ENCODE measurements at places on chromosomes 7 and 10. TPM values are rescaled to one million over a fixed set of nuclear protein-coding genes. Genes with fewer than 3 reads are reported as not detected.

- no peak for DNase-seq
These were observed 129.0 kb downstream of the INHBA start for GRCh38 chr7:41573862-41574261.

- no peak for DNase-seq
These were observed 570 bp downstream of the TBC1D12 start for GRCh38 chr10:94402843-94403379.

- no peak for DNase-seq
These were observed 306.2 kb downstream of the CCSER2 start for GRCh38 chr10:84634636-84635035.

DNA sequence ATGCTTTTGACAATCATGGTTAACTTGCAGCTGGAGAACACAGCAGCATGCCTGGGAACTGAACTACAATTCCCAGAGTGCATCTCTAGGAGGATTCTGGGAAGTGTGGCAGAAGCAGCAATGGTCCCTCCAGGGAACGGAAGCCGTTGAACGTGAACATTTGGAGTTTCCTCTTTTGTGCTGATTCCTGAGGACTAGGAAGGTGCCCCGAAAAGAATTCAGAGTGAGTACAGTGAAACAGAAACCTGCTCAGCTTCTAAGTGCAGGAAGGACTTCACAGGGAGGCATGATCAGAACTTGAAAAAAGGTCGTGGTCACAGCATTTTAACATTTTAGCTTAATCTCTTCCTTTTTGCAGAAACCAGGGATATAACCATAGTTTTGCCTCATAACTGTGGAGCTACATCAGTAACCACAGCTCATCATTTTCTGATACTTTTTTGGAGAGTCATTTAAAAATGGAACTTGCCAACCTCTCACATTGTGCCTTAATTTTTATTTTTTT, at the start of gene NUDT13:
NUDT13 (plus strand) TSS at position 111 of the 505 bp plus-strand sequence. CDS start 3,911 bp downstream, outside the sequence.
- peak; percentile 88 for DNase-seq

- DNase-seq, result no peak
These were observed 199.0 kb downstream of the EMX2 start for GRCh38 chr10:117741524-117741923.

GRCh38 chr10:69413221-69413865, 3.4 kb downstream of the TACR2 start:
- DNase-seq, result peak; percentile 90

DNA sequence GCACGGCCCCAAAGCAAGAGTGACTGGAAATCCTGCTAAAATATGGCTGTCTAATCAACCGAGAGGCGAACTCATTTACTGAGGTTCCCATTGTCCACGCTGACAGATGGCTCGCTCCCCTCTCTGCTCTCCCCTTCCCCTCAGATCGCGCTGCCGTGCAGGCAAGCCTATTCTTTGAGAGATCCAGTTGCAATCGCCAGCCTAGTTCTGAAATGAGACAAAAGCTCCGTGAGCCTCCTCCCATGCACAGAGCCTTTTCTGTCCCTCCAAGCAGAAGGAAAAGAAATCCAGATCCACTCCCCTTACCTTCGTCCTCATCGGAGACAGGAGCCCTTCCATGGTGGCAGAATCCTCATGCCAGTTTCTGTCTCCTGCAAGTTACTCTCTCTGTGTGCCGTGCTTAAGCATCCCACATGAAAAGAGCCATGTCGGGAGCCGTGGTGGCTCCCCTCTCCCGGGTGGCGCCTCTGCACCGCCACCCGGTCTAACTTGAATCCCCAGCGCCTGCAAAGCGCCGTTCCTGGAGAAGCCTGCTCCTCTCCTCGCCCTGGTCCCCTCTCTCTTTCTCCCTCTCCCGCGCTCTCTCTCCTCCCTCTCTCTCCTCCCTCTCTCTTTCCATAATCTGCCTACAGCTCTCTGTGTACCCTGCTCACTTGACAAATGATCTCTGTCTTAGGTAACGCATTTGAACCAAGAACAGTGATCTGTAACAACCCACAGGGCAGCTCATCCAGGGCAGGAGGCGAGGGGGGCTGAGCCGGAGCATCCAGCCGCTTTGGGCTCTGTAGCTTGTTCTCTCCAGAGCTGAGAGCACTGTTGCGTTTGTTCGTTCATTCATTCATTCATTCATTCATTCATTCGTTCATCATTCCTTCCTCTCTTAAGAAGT, 156.8 kb downstream of the FRMD4A start:
- DNase-seq, result peak; percentile 29

Gene TIAL1
- total RNA-seq, result 43.6 TPM

Gene DYDC2
- not detected for total RNA-seq

Gene ZDHHC4
- 55.4 TPM for total RNA-seq

Gene MAP3K8
- 3.7 TPM for total RNA-seq

Gene CAMK2B
- total RNA-seq, result 2.5 TPM
